ENCODE measurements at places on chromosomes 5 and 9. TPM values are rescaled to one million over a fixed set of nuclear protein-coding genes. Genes with fewer than 3 reads are reported as not detected.
A peak's percentile ranks its signal among the peaks of the same experiment; 100 is the strongest.

DNA sequence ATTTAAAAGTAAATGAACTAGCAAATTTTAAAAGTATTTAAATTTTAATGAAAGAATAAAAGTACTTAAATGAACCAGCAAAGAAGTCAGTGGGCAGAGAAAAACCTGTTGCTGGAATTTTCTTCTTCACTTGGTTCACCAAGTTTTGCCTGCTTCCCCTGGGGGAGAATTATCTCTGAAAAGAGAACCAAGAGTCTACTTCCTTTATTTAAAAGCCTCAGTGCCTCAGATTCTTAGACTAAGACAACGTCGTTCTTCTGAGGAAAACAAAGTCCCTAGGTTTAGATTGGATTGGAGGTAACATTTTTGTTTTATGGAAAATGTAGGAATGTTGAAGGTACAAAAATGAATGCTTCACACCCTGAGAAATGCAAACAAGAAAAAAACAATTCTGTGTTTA is 7.4 kb upstream of the KLF4 start:
- no peak for DNase-seq

DCTN4 gene
- total RNA-seq = 43.1 TPM

DNA sequence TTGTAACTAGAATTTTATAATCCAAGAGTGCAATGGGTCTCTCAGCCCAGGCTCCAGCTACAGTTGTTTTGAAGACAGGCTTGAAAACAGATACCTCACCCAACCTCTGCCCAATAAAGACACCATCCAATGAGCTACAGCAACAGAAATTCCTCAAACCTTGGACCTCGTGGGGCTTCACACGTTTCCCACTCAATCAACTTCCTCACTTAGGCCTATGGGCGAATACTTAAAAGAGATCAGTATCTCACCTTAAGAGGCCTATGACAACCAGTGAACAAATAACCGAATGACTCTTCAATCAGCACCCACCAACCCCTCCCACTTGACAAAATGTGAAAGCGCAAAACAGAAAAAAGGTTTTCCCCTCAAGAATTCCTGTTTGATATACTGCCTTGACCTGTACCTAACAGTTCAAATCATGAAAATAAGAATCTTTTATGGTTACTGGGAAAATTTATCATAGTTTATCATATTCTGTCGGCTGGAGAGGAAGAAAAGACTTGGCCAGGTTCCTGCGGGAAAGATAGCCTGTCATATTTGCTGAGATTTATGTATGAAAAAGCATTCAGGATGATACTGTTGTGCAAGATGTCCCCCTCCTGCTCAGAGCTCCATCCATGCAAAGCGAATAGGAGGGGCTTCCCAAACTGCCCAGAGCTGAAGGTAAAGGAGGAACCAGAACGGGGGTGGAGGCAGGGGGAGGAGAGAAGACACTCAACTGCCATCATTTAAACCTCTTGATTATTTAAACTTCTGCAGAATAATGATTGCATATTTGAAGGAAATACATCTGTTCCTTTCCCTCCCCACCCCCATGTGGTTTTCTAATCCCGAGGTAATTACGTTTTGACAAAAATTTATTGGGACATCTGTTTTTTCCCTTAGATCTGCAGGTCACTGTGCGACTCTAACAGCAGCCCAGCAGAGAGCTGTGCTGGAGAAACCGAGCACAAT is 256.3 kb downstream of the NFIB start:
- DNase-seq = no peak

DNA sequence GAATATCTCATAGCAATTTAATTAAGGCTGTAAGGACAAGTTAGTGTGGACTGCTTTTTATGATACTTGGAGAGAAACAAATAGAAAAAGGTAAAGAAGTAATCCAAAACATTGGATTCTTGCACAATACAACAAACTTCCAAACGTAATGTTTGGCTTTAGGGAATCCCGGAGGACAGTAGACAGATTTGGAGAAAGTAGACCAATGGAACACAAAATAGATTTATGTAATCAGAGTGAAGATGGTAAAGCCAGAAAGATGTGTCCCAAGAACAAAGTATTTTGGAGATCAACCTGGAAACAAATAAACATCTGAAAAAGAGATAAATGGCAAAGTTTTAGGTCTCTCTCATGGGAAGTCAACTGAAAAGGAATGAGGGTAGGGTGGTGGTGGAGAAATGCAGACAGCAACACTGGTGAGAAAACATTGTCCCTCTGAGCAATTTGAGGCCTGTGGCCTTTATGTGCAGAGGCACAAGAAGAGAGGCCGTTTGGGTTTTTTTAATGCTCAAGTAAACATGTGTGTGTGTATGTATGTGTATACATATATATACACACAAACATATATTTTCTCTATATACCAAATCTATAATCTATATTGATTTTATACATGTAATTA is 620.6 kb downstream of the PDE4D start:
- no peak for DNase-seq

TAF1L gene
- not detected for total RNA-seq

GRCh38 chr9:13027879-13028278 is 251.6 kb downstream of the MPDZ start:
- DNase-seq = no peak

DNA sequence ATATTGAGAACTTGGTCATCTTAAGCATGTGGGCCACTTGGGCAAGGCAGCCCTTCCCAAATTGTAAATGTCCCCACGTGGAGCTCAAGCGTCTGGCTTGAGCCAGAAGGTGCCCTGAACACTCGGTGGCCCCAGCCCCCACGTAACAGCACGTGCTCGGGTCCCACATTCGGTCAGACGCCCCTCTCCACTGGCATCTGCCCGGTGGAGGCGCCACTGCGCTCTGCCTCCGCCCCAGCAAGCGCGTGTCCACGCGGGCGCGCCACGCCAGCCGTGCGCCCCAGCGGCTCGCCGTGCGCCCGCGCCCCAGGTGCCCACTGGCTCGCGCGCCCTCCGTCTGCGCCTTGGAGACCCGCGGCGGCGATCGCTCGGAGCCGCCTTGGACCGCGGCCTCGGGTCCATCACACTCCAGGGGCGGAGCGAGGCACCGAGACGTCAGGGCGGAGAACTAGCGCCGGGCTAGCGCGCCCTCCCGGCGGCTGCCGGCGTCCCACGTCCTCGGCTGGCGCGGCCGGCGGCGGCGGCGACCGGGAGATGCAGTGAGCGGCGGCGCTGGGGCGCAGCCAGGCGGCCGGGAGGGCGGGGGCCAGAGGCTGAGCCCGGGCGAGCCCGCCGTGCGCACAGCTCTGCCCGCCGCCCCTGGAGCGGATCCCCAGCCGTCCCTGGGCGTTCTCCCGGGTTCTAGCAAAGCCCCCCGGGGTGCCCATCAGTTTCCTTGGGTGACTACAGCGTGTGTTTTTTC is at the start of gene PALM2AKAP2:
Gene PALM2AKAP2, plus strand, starts transcription at position 488 of the 742 bp plus-strand sequence. CDS start 291 bp downstream, outside the sequence.
- DNase-seq = peak; percentile 78

FOXD4L4 gene
- not detected for total RNA-seq

GFRA3 gene
- 0.82 TPM for total RNA-seq

GRCh38 chr9:130023144-130023787 is 19.7 kb downstream of the FNBP1 start:
- no peak for DNase-seq

GRCh38 chr5:146340260-146341081 is 1.8 kb downstream of the POU4F3 start:
- DNase-seq = peak; percentile 60

DNA sequence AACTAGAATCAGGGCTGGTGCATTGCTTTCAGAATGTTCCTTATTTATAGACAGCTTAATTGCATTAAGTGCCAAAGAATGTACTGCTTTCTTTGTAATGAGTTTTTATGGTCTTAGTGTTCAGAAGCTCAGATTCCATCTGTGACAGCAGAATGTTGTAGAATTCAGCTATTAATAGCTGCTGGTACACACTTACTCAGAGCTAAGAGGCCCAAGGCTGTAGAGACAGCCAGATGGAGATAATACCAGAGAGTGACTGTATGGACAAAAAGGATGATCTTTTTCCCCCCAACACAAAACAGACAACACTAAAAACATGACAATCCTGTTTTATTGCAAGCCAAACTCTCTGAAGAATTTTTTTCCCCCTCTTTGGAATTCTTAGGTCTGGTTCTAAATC is 50.2 kb downstream of the PPP2R2B start:
- DNase-seq = no peak

DNA sequence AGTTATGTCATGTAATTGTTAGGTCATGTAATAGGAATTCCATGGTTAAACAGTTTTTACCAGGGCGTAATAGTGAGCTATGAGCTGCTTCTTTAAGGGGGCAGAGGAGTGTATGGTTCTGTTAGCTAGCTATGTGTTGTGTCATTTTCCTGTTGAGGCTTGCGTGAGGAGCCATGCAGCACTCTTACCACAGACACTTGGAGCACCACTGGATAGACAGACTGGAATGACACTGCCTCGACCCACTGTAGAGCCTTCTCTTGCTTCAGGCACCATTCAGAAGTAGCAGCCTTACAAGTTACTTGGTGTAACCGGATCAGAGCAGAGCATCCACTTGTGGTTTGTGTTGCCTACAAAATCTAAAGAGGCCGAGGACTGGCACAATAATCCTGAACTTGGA is 28.3 kb upstream of the STOM start:
- DNase-seq = no peak

GRCh38 chr9:108153416-108153815 is 663.8 kb upstream of the KLF4 start:
- DNase-seq = no peak

- no peak for DNase-seq
Measured at GRCh38 chr9:129434187-129434586, 186.7 kb downstream of the C9orf50 start.

ADAMTSL1 gene
- total RNA-seq = 1.7 TPM

- DNase-seq = no peak
Measured at GRCh38 chr5:135489466-135490244, 37.5 kb upstream of the TIFAB start.

DNA sequence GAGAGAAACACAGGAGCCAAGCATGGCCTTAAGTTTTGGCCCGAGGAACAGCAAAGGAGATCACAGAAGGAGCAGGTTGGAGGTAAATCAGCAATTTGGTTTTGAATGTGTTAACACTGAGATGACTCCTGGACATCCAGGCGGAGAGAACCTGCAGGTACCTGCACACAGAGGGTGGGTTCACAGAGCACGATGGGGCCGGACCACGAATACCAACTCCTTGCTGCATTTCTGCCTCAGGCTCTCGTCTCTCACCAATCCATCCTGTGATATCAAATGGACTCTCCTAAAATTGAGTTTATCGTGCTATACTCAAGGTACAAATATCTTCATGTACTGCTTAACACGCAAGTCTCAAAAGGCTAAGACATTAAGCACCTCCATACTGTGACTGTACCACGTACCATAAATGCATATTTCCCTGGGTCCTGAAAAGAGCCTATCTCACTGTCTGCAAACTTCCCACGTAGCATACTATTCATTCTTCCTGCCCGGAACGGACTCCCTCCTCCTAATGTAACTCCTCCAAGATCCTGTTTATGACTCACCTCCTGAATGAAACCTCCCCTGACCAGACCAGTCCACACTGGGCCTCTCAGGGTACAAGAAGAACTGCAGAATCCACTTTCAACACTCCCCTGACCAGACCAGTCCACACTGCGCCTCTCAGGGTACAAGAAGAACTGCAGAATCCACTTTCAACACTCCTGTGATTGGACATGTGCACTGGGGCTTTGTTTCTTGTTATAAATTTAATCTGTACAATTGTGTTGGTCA is 380.8 kb upstream of the RFX3 start:
- no peak for DNase-seq

GRCh38 chr5:169299663-169300467 is 1.1 kb downstream of the SLIT3 start:
- DNase-seq = no peak

GRCh38 chr9:84271921-84272556 is 68.5 kb downstream of the SLC28A3 start:
- DNase-seq = no peak

DNA sequence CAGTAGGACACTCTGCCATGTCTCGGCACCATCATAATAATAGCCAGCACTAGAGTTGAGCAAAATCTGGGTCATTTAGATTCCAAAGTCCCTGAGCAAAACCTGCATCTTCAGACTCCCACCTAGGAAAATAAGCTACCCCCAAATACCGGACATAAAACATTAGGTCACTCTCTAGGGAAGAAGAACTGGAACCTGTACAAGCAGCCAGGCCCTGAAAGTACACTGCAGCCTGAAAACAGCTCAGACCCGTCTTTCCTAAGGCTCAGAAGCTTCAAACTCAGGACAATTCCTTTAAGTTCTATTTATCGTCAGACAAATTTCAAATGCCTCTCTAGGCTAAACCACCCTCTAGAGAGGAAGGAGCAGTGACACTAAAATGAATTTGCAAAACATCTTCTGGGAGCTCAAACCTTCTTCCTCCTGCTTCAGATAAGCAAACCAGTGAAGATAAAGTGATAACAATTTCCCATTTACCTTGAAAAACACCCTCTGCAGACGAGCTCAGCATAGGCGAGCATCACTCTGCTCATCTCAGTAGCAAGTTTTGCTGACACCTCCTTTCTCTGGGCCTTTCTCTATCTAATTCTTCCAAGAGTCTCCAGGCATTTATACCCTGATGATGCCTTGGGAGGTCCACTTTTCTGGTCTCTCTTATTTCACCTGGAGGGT is 34.0 kb downstream of the ADAM19 start:
- DNase-seq = no peak

GRCh38 chr5:21244982-21245381 is 1257.0 kb upstream of the CDH18 start:
- no peak for DNase-seq

ANKS6 gene
- 4.8 TPM for total RNA-seq

FIBCD1 gene
- 0.58 TPM for total RNA-seq

DNA sequence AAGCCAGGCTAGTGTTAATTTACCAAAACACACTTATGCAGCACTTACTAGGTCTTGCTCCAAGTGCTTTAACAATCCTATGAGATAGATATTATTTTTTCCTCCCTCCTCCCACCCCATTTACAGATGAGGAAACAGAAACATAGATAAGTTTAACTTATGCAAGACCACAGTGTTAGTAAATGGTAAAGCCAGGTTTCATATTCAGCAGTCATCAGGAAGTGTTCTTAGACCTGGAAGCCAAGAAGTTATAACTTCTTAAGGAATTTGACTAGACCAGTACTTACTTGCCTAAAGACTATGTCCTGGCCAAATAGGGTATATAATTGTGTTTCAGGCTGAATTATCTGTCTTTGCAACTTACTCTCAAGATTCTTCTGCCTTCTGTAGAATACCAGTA is 15.9 kb downstream of the ABHD17B start:
- no peak for DNase-seq

DNA sequence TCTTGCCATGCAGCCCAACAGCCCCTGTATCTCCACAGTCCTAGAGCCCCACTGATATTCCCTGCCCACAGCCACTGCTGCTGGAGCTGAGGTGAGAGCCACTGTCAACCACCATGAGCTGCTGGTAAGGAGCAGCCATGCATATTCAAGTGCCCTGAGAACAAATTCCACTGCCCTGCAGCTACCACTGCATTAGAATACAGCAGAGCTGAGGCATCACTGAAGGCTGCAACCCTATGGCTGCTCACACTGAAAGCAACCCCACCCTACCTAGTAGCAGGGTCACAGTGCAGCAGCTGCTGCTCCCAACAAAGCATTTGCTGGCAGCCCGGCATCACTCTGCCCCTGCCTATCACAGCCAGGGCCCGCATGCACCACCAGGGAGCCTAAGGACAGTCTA is 68.6 kb downstream of the SKIC3 start:
- no peak for DNase-seq

SCGB3A2 gene
- total RNA-seq = not detected

- DNase-seq = no peak
Measured at GRCh38 chr5:88826646-88827585, 56.1 kb downstream of the MEF2C start.

GRCh38 chr5:156913719-156914370 is 49.2 kb downstream of the TIMD4 start:
- DNase-seq = no peak
